ENCODE measurements at places on chromosomes 16 and 17.

DNA sequence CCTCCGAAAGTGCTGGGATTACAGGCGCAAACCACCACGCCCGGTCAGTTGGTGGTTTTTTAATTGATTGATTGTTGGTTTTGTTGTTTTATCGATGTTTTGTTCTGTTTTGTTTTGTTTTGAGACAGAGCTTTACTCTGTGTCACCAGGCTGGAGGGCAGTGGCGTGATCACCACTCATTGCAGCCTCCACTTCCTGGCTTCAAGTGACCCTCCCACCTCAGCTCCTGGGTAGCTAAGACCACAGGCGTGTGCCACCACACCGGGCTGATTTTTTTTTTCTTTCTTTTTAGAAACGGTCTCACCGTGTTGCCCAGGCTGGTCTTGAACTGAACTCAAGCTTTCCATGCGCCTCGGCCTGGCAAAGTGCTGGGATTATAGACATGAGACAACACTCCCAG is 12.4 kb downstream of the FAM234A start:
- DNase-seq, result no peak

GRCh38 chr17:57247261-57247660 is 9.1 kb upstream of the MSI2 start:
- DNase-seq, result no peak

DNA sequence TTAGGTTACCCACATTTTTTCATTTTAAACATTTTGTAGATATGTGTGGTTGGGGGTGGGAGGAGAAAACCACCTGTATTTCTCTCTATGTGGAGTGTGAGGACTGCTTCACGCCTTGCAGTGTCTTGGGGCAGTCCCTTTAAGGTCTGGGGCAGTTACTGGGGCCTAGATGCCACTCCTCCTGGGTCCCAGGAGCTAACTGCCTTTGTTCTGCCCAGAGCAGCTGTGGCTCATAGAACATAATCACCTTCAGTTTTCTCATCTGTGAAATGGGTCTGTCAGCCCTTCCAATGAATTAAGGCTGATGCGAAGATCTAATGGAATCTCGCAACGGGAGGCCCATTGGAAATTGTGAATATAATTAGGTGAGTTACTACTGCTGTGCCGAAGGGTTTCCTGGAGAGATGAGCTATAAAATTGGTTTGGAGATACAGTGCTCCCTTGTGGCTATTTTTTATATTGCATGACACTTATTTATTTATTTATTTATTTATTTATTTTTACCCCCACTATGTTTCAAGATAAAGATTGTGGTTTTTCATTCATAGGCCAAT is 22.9 kb downstream of the DHRS7C start:
- peak; percentile 16 for DNase-seq

GRCh38 chr16:89360760-89361435 is 129.5 kb downstream of the ANKRD11 start:
- DNase-seq, result peak; percentile 80

Measured in CD4-positive, alpha-beta T cell treated with Interleukin-17A for 1 hour (primary cell).